ENCODE measurements at places on chromosomes 3 and 15.

GRCh38 chr3:45995236-45996192 lies at the start of gene FYCO1:
Gene FYCO1 (minus strand): TSS chr3:45995824. CDS start chr3:45984910, 10,914 bp downstream.
- peak; percentile 89 for DNase-seq

DNA sequence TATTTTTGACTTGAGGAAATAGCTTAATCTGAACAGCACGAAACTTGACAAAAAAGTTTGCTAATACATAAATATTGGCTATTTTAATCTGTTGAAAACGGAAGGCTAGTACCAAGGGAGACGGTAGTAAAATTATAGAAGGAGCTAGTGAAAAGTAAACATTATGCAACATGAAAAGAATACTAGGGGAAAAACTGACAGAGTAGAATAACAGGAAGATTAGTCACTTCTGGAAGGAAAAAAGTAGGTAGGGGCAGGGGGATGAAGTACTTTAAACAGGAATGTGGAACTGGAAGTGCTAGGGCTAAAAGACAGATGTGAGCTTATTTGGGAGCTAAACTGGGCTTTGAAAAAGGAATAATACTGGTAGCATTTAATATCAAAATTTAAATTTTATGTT lies 60.1 kb downstream of the MBNL1 start:
- DNase-seq = no peak

GRCh38 chr3:98711426-98711825 lies 51.7 kb upstream of the ST3GAL6 start:
- no peak for DNase-seq

- peak; percentile 25 for DNase-seq
Observed at GRCh38 chr15:33126559-33127290, 67.8 kb downstream of the FMN1 start.

GRCh38 chr3:50194128-50194902 lies 2.9 kb downstream of the GNAT1 start:
- DNase-seq = no peak

- no peak for DNase-seq
Observed at GRCh38 chr3:100879195-100879810, 113.9 kb downstream of the ABI3BP start.

DNA sequence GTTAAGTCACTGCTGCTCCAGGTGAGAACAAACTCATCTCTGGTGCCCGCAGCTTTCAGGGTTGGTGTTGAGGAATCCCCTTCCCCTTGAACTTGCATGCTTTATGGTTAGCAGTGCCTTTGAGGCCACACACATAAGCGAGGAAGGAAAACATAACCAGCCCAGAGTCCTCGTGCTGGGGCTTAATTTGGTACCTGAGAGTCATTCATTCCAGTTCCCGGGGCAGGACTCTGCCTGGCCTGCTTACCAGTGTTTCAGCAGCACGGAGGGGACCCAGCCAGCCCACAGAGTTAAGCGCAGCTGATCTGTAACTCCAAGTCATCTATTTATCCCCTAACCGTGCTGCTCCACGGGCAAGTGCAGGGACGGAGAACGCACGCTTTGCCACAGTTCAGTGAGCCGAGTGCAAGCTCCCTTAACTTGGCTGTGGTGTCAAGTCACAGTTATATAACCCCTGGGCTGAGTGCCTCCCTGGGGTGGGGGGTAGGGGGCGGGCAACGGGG lies 302.3 kb upstream of the ICE2 start:
- DNase-seq = no peak

DNA sequence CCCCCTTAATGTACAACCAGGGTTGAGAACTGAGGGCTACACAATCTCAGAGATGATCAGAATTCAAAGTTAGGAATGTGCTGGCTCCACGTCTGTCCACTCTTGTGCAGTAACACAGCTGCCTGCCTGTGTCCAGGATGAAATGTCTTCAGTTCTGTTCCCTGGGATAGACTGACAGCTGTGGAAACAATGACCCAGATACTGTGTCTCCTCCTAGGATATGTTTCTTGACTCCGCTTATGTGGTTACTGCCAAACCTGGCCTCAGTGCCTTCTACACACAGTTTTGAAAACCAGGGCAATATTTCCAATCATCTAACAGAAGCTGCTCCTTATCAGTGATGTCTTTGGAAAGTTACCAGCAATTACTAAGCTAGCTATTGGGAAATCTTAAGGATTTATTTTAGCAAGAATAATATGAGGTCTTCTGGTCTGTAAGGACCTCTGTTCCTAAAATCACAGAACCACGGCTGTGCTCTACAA lies 67.6 kb downstream of the NOX5 start:
- DNase-seq = no peak

GRCh38 chr3:67067251-67067650 lies 69.1 kb downstream of the KBTBD8 start:
- DNase-seq = no peak

DNA sequence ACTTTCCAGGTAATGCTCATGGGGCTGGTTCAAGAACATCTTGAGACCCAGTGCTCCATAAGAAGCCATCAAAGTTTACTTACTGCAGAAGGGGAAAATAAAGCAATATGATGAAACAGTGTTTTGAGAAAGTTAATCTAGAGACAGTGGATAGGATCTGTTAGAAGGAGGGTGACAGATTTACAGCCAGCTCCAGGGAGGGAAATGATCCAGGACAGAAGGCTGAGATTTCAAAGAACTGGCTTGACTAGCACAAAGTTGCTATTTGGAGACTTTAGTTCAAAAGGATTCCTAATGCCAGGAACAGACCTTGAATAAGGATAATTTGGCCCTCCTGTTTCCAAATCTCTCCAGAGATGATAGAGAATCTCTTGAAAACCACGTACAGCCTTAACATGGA lies 166.5 kb upstream of the NECTIN3 start:
- no peak for DNase-seq

- DNase-seq = no peak
Observed at GRCh38 chr15:87962428-87962827, 294.1 kb downstream of the NTRK3 start.

GRCh38 chr15:41501191-41501917 lies 7.7 kb downstream of the ITPKA start:
- no peak for DNase-seq

- DNase-seq = no peak
Observed at GRCh38 chr3:8296461-8296860, 205.2 kb upstream of the LMCD1 start.

DNA sequence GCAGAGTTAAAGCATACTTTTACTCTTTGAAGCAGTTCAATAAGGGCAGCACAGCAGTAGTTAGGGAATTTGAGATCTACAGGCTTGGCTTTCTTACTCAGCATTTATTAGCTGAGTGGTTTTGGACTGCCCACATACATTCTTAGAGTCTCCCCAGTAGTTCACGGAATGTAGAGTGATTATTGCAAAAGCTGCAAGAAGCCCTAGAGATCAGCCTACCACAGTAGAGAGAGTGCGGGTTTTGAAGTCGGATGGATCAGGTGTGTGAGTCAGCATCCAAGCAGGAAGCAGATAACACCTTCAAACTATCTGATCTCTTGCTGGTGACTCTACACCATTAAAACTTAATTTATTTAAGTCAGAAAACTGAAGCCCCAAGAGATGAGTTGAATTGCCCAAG lies 171.9 kb downstream of the SYNPR start:
- DNase-seq = no peak

GRCh38 chr3:129783470-129783869 lies 110.0 kb downstream of the TMCC1 start:
- DNase-seq = no peak

- no peak for DNase-seq
Observed at GRCh38 chr15:83110381-83110780, 2.9 kb downstream of the TM6SF1 start.

DNA sequence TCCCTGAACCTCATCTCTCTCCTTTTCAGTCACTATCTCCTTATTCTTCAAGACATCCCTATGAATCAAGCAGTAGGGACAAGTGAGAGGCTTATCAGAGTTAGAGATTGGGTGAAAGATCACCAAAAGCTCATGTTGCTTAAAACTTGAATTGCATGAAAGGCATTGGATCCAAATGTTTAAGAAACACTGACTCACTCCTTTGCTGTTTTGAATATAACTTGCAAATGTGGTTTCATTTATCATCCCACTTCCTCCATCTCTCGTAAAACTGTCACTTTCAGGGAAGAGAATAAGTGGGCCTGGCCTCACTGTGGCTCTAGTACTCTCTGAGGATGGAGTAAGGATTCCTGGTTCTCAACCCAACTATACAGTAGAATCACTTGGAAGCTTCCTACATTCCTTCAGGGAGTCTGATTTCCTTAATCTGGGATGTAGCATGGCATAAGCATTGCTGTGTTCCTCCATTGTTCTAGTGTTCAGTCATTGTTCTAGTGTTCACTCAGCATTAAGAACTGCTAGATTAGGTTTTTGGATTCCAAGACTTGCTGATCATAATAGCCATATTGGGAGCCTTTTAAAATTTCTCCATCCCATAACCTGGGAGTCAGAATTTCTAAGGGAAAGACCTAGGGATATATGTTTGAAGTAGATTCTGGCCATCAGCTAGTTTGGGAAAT lies 171.8 kb downstream of the TMEM108 start:
- DNase-seq = no peak

DNA sequence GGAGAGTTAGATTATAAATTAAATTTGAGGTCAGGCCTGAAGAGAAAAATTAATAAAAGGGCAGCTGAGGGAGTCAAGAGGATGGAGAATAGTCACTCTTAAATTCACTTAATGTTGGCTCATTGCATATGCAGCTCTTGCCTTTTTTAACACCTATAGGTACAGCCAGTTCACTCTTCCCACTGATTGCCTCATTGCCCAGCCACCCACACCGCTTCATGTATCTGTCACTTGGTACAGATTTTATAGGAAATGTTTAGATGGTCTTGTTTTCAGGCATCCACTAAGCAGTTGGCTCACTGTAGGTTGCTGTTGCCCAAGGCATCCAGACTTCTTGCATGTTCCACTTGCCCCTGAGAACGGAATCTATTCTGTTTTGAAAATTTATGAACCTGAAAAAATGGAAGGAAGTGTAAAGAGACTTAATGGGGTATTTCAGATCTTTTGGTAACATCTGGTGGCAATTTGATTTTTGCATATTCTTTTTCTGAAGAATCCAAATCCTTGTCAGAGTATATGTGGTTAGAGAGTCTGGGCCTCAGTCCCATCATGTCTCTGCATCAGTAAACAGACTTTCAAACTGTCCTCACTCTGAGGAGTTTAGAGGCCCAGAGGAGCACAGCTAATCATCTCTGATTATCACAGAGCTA lies 151.9 kb downstream of the RBPMS2 start:
- DNase-seq = no peak

- peak; percentile 60 for DNase-seq
Observed at GRCh38 chr3:52446631-52447511, 2.0 kb upstream of the SEMA3G start.

DNA sequence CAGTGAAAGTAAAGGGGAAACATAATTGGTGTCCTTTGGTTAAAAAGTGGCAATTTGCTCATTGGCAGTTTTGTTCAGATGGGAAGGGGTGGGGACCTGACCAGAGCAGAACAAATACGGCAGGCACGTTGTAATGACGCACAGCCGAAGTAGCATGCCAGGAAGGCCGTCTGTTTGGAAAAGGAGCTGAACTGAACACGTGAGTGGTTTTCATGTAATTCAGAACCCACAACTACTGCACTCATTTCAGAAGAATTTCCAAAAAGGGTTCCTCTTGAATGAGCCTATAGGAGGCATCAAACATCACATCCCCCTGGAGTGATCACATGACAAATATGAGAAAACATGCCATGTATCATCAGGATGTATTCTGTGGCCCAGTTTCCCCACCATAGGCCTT lies 42.9 kb upstream of the LMCD1 start:
- DNase-seq = no peak

- DNase-seq = no peak
Observed at GRCh38 chr15:71447328-71448250, 332.3 kb downstream of the THSD4 start.

- DNase-seq = no peak
Observed at GRCh38 chr15:88938802-88939485, 25.8 kb upstream of the MFGE8 start.

- no peak for DNase-seq
Observed at GRCh38 chr3:46372492-46373359, 2.0 kb downstream of the CCR5 start.

DNA sequence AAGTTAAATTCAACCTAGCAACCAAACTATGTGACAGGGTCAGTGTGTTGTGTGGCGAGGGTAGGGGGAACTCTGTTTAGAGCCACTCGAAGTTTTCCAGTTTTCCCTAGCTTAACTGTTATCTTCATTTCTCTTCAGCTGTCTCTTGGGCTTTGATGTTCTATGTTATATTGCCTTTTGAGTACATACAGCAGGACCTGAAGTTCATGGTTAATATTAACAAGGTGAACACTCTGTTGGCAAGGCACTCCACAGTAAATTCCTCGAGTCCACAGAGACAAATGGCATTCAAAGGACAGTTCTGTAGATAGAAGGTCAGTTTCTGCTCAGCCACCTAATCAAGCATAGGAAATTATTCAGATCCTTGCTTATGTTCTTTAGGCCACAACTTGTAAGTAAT lies 147.9 kb upstream of the DPH6 start:
- DNase-seq = no peak

DNA sequence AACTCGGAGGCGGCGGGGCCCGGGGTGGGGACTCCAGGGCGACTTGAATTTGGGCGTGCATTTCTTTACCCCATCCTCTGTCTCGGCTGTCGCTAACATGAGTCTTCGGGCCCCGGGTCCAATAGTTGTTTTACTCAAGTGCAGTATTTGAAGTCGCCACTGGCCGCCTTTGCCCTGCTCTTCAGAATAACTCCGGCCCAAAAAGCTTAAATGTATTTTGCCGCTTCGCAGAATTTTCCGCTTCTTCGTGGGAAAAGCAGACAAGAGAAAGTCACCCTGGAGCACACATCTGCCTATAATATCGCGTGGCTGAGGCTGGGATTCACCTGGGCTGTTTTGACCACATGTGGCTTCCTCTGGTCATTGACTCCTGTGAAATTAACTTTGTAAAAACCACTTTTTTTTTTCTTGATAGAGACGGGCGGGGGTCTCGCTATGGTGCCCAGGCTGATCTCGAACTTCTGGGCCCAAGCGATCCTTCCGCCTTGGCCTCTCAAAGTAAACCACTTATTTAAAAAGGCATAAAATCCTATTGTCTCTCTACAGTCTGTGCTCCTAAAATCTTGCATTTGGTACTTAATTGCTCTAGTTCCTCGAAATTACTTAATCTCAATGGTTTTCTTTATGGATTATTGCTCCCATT lies 676 bp downstream of the CNOT10 start:
- DNase-seq = peak; percentile 6

- DNase-seq = no peak
Observed at GRCh38 chr15:98855067-98855814, 152.4 kb downstream of the PGPEP1L start.

- no peak for DNase-seq
Observed at GRCh38 chr3:171306631-171307030, 153.6 kb downstream of the TNIK start.

Measured in NT2/D1 (cell line).